ENCODE measurements at places on chromosomes 2 and 18.

- no peak for DNase-seq
Measured at GRCh38 chr18:415047-415446, 85.5 kb downstream of the COLEC12 start.

GRCh38 chr2:66714610-66715009 is 279.7 kb downstream of the MEIS1 start:
- DNase-seq: no peak

- no peak for DNase-seq
Measured at GRCh38 chr18:37422116-37422515, 143.5 kb downstream of the CELF4 start.

DNA sequence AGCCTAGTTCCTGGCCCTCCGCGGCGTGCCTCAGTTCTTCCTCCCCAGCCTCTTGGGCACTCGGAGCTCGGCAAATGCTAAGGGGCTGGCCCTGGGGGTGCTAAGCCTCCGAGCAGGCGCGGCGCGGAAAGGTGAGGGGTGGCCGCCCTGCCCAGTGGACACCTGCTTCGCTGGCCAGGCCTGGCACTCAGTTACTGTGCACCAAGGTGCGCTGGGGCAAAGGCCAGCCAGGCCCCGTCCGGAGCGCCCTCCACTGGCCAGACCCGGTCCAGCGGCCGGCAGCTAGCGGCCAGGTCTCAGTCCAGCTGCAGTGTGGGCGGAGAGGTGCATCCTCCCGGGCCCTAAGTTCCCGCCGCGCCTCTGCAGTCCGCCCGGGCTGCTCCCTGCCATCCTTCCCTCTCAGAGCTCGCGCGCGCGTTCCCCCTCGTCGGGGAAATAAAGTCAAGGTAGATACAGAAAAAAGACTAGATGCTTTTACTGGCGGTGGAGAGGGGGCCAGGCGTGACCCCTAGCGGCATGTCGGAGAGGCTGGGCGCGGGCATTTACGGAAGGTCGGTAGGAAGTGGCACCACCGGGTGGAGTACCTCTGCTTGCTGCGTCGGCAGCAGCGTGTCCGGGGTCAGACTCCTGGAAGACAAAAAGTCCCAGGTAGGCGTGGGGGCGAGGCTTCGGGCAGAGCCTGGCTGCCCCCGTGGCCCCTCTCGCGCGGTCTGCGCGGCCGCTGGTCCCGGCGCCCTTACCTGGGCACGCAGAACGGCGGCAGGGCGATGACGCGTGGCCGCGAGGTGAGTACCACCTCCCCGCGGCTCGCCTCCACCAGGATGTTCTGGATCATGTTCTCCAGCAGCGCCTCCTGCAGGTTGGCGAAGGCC is 9.4 kb upstream of the CRYBA2 start:
- DNase-seq: no peak

GRCh38 chr2:7452110-7452876 is 535.1 kb downstream of the RNF144A start:
- no peak for DNase-seq

DNA sequence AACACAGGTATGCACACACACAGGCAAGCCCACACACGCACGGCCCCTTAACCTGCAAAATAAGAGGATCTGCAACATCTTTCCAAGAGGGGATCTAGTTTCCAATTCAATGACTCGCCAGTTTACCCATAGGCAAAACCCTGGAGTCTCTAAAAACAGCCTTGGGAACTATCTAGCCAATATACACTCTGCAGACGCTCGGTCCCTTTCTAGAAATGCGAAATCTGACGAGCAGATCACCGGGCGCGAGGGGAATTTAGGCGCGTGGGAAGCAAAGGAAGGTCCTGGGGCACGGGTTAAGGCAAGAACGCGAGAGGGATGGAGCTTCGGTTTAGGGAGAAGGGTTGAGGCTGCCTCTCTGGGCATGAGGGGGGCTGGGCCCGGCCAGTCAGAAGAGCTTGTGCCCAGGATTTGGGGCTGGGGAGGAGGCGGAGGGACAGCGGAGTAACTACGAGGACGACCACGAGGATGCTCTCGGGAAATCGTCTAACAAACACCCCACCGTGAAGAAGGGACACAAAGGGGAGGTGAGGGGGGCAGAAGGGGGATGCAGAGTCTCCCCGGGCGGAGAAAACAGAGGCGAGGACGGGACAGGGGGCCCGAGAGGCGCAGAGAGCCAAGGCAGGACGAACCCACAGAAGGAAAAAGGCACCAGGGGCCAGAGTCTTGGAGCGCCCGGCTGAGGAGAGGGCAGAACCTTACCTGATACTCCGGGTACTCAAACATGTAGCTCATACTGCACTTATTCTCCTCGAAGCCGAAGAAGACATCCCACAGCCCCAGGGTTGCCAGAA is 542 bp downstream of the PGAP1 start:
- DNase-seq: no peak

DNA sequence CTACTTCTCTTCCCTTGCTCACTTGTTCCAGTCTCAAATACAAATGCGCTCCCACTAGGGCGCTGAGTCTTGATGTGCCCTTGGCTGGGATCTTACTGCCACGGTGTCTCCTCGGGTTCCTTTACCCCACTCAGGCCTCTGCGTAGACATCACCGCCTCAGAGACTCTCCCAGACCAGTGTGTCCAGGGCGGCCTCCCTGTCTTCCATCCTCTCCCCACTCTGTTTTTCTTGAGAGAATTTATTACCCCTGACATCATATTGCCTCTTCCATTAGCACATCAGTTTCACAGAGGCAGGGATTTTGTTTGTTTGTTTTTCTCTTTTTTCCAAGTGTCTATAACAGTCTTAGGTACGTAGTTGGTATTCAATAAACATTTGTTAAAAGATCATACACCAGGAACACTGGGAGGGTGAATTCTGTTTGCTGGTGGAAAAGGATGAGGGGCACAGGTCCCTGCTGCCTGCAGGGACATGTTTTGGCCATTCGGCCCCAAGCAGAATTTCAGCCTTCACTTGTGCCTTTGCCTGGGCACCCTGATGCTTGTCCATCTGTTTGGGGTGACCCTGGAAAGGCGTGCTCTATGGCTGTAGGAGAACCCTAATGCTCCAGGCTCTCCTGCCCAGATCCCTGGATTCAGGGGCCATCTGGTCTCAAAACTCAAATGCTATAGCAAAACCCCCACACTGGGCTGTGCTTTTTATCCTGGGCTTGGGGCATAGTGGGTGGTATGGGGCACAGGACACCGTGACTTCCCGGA is 55.0 kb downstream of the RPL37A start:
- no peak for DNase-seq

DNA sequence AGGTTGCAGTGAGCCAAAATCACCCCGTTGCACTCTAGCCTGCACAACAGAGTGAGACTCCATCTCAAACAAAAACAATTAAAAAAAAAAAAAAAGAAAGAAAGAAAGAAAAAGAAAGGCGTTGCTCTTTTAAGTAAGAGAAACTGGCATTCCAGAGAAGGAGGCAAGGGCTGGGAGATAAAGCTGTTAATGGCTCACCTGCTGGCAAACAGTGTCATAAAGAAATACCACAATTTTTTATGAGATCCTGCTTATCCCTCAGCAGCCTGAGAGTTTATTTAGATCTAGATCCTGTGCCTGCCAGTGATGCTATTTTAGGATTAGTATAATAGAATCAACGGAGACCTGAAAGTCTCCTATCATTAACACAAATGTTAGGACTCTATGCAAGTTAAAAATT is 16.3 kb downstream of the SLC19A3 start:
- DNase-seq: no peak

GRCh38 chr2:147689220-147689909 is 155.5 kb upstream of the ACVR2A start:
- peak; percentile 57 for DNase-seq

DNA sequence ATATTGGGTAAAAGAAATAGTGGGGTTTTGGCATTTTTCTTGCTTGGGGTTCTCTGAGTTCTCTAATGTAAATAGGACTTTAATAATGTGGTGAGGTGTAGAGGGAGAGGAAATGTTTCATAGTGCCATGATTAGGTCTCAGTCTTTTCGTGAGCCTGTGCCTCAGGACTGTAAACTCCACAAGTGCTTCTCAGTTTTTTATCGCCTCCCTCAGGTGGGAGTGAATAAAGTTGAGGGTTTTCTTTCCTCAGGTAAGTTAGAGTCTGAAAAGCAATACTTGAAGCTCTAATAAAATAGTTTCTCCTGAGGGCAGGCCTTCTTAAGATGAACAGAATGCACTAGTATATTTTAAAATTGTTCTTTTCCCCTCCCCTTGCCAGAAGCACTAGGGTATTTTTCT is 243.1 kb upstream of the SETBP1 start:
- no peak for DNase-seq

- DNase-seq: no peak
Measured at GRCh38 chr2:172021955-172022354, 22.2 kb downstream of the METAP1D start.

DNA sequence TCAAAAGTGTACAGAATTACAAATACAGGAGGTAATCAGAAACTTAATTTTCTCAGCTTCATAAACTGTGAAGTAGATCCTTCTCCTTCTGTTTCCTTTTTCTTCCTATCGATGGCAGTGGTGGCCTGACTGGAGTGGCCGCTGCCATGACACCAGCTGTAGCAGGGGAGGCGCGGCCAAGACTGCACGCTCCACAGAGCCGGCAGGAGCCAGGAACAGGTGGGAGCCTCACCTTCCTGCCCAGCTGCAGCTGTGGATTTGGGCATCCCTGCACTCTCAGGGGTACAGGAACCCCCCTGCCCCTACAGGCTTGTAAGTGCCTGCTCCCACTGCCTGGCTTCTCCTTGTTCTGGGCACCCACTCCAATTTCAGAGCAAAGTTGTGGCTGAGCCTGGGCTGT is 76.1 kb downstream of the EPB41L3 start:
- DNase-seq: no peak

GRCh38 chr18:22026362-22026761 is 143.0 kb upstream of the GATA6 start:
- no peak for DNase-seq

DNA sequence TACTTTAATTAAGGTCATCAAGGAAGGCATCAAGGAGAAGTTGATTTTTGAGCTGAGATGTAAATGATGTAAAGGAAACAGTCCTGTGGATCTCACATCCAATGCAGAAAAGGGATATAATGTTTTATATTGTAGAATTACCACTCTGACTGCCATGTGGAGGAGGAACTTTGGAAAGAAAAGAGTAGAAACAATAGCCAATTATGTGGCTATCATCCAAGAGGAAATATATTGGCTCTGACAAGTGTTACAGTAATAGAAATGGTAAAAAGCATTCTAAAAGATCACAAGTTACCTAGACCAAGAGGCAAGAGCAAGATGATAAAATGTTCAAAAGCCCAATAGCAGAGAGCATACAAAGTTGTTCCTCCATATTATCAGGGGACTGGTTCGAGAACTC is 26.8 kb downstream of the BARD1 start:
- DNase-seq: no peak

- no peak for DNase-seq
Measured at GRCh38 chr18:60120231-60120750, 220.5 kb downstream of the PMAIP1 start.

DNA sequence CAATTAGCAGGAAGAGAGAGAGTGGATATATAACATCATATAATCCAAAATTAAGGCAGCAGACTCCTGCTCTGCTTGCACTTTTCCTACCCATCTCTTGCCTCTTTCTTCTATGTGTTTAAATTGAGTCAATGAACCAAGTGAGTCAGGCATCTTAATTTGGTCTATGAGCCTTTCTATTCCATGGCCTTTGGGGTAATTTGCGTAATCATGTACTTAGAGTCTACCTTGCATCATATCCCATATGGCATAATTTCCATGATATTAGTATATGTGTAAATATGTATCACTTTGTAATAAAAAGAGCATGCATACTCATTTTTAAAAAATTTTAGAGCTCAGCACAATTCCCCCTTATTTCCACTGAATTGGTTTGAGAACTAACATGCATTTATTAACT is 555.2 kb downstream of the STK39 start:
- no peak for DNase-seq

DNA sequence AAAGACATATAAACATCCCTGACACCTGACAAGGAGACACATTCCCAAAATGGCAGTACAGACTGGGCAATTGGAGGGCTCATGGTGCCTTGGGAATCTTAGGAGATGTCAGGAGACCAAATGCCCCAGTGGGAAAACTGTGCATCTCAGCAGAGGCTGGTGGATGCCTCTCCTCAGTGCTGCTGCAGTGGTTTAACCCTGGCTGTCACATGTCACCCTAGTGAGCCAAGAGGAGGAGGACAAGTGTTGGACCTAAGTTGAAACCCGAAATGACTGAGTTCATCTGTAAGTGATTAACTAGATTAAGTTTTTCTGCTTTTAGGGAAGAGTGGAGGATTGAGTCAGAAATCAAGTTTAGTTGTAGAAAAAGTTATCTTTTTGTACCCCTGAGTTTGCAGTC is 5.2 kb upstream of the NAGK start:
- no peak for DNase-seq

DNA sequence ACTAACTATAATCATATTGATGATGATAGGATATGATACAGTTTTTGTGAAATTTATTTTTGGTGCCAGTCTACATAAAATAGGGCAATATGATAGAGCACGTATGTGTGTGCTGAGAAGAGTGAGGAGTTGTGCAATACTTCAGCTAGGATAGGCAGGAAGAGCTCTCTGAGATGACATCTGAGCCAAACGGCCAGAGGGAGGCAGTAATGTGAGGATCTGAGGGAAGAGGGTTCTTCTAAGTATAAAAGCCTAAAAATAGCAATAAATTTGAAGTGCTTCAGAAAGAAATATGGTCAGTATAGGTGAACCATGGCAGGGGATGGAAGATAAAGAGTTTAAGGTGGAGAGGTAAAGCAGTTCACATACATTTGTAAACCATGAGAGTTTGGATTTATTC is 102.5 kb downstream of the OLA1 start:
- no peak for DNase-seq

GRCh38 chr2:39705638-39706037 is 39.9 kb downstream of the TMEM178A start:
- no peak for DNase-seq

- no peak for DNase-seq
Measured at GRCh38 chr2:205746420-205746785, 64.1 kb downstream of the NRP2 start.

GRCh38 chr2:232058063-232058877 is 96.8 kb downstream of the DIS3L2 start:
- DNase-seq: peak; percentile 8

GRCh38 chr2:197986977-197987376 is 182.6 kb downstream of the PLCL1 start:
- DNase-seq: no peak

GRCh38 chr2:2188941-2189340 is 142.1 kb downstream of the MYT1L start:
- no peak for DNase-seq

GRCh38 chr2:116545286-116546068 is 1269.0 kb upstream of the DDX18 start:
- no peak for DNase-seq

- no peak for DNase-seq
Measured at GRCh38 chr2:980176-980575, 29.5 kb downstream of the SNTG2 start.

DNA sequence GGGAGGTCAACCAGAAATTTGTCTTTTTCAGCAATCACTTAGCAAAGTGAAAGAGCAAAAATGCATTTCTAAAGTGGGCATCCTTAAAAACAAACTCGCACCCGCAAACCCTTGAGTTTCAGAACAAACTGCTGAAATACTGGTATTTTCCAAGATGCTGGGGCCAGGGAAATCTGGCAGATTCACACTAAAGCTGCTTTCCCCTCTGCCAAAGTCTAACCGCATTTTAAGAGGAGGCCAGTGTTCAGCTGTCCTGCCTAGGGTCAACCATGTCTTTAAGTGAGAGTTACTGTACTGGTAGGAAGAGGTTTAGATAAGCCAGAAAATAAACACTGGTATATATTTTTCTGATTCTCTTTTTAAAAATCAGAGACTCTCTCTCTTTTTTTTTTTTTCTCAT is 55.9 kb downstream of the ACVR1 start:
- DNase-seq: no peak

GRCh38 chr18:63160172-63160995 is 159.2 kb downstream of the BCL2 start:
- no peak for DNase-seq

- no peak for DNase-seq
Measured at GRCh38 chr2:239321596-239322415, 79.0 kb downstream of the HDAC4 start.
